ENCODE measurements at places on chromosomes 3 and 15. TPM values are rescaled to one million over a fixed set of nuclear protein-coding genes. Genes with fewer than 3 reads are reported as not detected.
A peak's percentile ranks its signal among the peaks of the same experiment; 100 is the strongest.

The BFSP2 gene
- polyA plus RNA-seq: 0.63 TPM

The STXBP5L gene
- 0.03 TPM for polyA plus RNA-seq

The CD200R1 gene
- polyA plus RNA-seq: 1.5 TPM

The P2RY12 gene
- 0.70 TPM for polyA plus RNA-seq

The GOLGA8S gene
- polyA plus RNA-seq: 0.61 TPM

The MRAS gene
- polyA plus RNA-seq: 84.0 TPM

The SERINC4 gene
- polyA plus RNA-seq: 0.28 TPM

The PCSK6 gene
- 18.0 TPM for polyA plus RNA-seq

The RASL12 gene
- 13.6 TPM for polyA plus RNA-seq

The CCR2 gene
- polyA plus RNA-seq: 0.74 TPM

- no peak for DNase-seq
These were observed 884.7 kb downstream of the NAALADL2 start for GRCh38 chr3:175743733-175744400.

- no peak for DNase-seq
These were observed 24.3 kb upstream of the CP start for GRCh38 chr3:149245738-149246451.

GRCh38 chr3:77038468-77038929, 1.4 kb upstream of the ROBO2 start:
- peak; percentile 93 for DNase-seq

DNA sequence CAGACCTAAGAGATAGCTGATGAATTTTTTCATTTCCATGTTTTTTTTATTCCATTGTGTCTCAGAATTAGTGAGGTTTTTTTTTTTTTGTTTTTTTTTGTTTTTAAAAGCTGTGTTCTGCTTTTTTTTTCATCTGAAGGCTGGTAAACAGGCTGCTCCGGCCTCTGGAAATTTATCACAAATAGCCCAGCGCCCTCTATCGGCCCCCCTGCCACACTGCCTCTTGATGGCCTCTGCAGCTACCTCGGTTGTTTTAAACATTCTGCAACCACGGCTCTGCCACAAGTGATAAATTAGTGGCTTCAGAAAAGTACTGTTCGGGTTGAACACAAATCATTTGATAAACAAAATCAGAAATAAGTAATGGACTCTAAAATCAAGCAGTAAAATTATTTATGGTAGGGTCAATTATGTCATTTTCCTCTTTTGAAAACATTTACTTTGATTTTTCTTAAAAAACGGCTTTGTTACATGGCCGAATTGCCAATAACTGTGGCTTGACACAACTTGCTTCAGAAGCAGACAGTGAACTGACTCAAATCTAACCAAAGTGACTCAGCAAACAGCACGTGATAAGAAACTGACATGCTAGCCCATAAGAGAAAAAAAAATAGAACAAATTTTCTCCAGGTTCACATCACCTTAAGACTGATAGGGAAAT, 87.8 kb downstream of the RSL24D1 start:
- DNase-seq: peak; percentile 37

- DNase-seq: no peak
These were observed 44.8 kb upstream of the TLE3 start for GRCh38 chr15:70142322-70143191.

GRCh38 chr15:89346516-89347231, 12.1 kb upstream of the POLG start:
- no peak for DNase-seq

DNA sequence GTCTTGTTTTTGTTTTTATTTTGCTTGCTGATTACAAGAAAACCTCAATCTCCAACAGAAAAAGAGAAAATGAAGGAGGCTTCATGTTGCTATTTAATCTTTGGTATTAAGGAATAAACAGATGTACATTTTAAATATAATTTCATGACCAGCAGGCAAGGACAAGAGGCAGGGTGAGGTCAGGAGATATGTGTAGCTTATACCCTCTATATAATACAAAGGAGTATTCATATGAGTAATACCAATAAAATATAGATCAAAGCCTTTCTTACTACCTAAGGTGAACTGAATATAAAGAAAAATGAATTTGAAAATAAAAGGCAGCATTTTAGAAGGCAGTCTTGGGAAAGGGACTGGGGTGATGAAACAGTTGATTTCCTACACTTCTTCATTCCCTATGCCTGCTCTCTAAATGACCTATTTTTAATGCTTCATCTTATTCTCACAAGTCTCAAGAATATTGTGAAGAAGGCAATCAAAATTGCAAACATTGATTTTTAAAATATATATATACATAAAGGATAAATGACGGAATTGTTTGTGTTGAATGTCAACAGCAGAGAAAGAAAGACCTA, 8.6 kb upstream of the CBLB start:
- DNase-seq: no peak

DNA sequence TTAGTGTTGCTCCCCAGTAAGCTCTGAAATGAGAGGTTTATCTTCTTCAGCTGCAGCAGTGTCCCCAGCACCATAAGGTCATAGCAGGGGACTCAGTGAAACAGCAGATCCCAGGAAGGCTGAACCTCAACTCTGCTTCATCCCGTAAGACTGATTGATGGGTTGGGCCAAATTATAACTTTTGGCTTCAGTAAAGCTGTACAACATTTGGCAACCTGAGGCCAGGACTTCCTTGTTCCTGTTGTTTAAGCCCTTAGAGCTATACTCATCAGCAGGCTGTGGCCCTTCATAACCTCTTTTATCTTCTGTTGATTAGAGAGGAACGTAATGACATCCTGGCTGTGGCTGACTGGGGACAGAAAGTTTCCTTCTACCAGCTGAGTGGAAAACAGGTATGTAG, 29.0 kb downstream of the IFT122 start:
- no peak for DNase-seq

GRCh38 chr3:186519021-186519658, 25.0 kb downstream of the CRYGS start:
- no peak for DNase-seq

DNA sequence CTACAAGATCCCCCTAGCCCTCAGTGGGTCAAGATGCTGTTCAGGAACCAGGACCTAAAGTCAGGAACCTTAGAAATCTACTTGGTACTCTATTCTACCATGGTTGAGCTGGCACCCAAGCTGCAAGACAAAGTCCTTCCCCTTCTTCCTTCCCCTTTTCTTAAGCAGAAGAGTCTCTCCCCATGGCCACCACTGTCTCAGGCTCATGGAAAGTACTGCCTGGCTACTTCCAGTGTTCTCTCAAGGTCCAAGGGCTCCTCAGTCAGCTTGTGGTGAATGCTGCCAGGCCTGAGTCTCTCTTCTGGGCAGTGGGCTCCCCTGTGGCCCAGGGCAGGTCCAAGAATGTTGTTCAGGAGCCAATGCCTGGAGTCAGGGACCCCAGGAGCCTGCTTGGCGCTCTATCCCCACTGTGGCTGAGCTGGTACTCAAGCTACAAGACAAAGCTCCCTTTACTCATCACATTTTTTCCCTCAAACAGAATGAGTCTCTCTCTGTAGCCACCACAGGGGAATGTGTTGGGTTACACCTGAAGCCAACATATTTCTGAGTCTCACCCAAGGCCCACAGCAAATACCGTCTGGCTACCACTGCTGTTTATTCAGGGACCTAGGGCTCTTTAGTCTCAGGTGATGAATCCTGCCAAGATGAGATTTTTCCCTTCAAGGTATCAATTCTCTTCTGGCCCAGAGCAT, 18.1 kb upstream of the SLC27A2 start:
- no peak for DNase-seq

GRCh38 chr3:113219605-113220300, 8.4 kb downstream of the BOC start:
- DNase-seq: no peak

DNA sequence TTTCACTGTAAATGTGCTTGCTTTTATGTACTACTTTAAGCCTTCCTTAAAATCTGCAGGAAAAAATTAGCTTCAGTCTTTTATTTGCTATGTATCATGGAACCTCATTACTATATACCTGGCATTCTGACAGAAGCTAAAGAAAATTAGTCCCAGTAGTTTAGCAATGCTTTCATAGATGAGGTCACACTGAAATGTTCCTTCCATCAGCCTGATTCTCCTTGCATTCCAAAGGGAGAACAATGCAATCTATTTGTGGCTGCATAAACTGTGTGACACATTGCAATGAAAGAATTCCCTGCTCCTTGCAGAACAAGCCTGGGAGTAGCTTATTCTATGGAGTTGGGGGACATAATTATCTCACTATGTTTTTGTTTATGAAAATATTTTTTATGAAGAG, 691.5 kb upstream of the ARPP21 start:
- peak; percentile 84 for DNase-seq

- no peak for DNase-seq
These were observed 24.1 kb upstream of the VEPH1 start for GRCh38 chr3:157527131-157527881.

DNA sequence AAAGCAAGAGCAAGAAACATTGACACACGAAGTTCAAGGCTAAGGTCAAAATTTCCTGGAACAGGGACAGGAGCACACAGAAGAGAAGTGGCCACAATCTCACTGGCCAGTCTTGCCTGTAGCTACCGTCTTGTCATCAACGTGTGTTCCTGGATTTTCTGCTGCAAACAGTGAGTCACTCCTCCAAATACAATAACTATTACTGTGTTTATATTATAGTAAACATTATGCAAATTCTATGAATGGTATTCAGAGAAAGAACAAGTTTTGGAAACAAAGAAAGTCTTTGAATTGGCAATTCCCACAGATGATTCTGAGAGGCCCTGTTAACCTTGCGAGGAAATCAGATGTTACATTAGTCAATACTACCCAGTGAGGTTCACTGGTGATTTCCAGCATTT, 220.5 kb downstream of the FAM43A start:
- no peak for DNase-seq

DNA sequence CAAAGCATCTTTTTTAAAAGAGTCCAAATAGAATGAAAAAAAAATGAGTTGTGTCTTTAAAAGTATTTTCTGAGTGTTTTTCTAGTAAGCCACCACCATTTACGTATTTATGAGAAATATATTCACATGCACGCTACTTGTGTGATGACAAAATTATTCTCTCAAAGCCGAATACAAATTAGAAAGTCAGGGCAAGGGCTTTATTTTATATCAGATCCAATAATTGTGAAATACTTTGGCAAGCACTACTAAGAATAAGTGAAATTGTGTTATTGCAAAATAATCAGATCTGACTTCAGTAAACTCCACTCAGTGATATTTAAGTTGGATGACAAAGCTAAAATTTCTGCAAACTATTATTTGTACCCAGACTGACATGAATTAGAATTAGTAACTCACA, 589.3 kb upstream of the KCNMB2 start:
- DNase-seq: peak; percentile 45

DNA sequence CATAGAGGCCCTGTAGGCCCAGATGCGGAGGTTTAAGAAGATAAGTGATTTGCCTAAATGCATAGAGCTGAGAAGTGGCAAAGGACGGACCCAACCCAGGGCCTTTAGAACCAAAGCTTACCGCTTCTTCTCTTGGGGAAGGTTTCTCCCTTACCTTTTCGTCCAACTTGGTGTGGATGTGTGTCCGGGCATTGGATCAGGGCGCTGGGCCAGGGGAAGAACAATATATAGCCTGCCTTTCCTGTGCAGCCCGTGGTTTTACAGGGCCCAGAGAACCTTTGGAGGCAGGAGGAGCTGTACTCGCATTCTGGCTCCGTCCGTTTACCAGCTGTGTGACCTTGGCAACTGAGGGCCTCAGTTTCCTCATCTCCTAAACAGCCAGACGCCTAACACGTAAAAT, 686 bp upstream of the P3H2 start:
- DNase-seq: no peak

DNA sequence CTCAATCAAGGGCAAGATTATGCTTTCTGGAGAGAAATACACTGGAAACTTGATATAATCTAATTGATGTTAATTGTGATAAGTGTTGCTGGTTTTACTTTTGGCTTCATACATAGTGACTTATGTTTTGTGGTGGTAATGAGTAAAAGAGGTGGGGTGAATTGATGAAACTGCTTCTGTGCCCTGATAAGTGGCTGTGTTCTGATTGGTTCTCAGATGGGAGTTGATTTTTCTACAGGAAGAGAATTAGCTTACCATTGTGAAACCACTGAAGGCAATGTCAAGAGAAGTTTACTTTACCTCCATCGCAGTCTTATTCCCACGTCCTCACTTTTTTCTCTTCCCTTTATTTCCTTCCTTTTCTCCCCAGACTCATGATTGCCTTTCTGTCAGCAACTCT, 23.8 kb downstream of the TMEM45A start:
- DNase-seq: no peak

DNA sequence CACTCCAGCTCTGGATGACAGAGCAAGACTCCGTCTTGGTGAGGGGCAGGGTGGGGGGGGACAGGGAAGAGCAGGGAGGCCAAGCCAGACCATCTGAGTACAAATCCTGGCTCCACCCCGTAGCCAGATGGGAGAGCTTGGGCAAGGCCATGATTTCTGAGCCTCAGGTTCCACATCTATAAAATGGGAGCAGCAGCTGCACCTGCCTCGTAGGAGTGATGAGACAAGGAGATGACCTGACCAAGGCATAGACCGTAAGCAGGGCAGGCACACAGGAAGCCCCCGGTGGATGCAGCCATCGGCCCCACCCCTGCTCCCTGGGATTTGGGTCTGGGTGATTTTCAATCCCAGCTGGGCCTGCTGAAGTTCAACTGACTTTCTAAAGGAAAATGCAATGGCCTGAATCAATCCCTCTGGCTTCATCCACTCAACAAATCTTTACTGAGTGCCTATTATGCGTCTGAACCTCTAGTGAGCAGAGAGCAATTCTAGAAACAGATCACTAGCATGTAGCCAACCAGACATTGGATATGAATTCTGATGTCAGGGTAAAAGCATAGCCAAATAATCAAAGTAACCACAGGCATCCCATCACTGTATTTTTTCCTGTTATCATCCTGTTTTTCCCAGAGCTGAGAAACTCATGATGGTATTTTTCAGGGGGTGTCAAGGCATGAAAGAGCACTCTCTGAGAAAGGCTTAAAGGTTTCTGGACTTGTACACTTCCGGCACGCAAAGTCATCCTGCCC, 141.2 kb downstream of the NUP210 start:
- no peak for DNase-seq

DNA sequence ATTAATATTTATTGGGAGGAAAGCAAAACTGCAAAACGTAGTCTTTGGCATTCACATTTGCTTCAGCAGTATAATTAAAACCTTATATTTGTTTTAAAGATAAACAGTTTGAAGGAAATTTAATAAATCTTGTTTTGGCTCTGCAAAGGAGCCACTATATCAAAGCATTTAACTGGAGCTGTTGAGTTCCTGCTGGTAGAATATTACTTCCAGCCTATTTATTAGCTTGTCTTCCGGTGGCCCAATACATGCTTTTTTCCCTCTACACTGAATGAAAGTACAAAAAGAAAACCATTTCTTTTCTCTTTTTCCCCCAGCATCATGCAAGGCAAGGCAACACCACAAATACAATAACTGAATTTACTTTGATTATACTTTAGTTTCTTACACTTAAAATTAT, 26.3 kb downstream of the SPTSSB start:
- DNase-seq: no peak

- DNase-seq: peak; percentile 9
These were observed 50.4 kb downstream of the CCR4 start for GRCh38 chr3:33001889-33002288.

DNA sequence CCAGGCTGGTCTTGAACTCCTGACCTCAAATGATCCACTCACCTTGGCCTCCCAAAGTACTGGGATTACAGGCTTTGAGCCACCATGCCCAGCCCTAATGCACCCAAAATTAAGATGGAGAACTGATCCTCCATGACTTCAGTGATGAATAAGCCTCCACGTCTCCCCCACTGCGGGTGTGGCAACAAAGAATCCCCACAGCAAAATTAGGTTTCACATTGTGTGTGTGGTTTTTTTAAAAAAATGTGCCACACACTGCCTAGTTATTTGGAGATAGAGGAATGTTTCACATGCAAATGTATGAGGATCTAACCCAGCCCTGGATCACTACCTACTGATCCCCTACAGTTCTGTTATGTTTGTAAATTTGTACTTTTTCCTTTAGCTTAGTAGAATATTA, 17.3 kb downstream of the HDAC11 start:
- no peak for DNase-seq

GRCh38 chr3:197709135-197709534, 27.6 kb downstream of the RUBCN start:
- DNase-seq: no peak
